Activated CD4-positive, alpha-beta T cell treated with anti-CD3 and anti-CD28 coated beads, Interleukin-2, Interleukin-4, amounts not matched to agents 100 ng/mL and 50 ng/mL, durations not matched to agents 16 hours and 8 hours (primary cell): ENCODE measurements at places on chromosomes 11 and 22.

DNA sequence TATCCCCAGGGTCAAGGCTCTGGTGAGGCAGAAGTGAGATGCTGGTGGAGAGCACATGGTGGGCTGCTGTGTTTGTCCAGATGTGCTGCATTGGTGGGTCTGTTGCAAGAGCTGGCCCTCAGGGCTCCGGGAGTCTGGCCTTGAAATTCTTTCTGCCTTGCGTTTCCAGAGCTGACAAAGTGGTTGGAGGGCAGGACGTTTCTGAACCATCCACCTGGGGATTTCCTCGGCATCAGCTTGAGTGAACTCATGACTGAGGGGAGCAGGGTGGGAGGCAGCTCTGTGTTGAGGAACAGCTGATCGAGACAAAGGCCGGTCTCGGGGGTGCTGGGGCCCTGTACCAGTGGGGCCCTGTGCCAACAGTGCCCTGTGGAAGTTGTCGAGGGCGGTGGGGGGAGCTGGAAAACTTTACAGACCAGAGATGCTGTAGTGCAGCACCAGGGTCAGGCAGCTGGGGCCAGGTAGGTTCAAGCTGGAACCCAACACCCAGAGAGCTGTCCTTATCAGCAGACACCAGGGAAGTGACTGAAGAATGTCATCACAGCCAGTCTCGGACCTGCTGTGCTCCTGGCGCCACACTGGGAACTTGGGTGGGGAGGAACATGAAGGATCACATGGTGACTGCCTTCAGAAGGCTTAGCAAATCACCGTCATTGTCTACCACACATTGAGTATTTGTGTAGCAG is 4.9 kb downstream of the TSKU start:
- DNase-seq: no peak

GRCh38 chr11:103871923-103872551 is 164.4 kb upstream of the DDI1 start:
- no peak for DNase-seq

DNA sequence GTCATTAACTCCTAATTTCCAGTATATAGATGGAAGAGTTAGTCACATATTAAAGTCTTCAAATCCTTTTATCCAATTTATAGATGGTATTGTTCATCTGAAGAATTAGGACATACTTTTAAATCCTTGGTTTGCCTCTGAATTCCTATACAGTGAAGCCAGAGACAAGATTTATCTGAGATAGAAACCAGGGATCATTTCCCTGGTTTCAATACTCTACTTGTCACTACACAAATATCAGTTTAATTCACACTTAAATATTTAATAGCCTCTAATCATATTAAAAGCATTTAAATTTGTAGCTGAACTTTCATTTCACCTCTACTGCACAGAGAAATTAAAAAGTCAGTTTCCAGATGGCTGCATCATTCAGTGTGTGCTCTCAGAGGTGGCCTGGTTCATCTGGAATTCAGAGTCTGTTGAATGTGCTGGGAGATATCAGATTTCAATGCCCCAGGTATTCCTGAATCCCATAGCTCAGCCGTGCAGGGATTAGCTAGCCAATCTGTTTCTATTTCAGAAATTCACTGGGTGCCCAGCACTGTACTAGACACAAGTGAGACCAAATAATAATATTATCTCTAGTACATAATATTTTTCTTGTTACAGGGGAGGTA is 344.3 kb downstream of the AASDHPPT start:
- no peak for DNase-seq

DNA sequence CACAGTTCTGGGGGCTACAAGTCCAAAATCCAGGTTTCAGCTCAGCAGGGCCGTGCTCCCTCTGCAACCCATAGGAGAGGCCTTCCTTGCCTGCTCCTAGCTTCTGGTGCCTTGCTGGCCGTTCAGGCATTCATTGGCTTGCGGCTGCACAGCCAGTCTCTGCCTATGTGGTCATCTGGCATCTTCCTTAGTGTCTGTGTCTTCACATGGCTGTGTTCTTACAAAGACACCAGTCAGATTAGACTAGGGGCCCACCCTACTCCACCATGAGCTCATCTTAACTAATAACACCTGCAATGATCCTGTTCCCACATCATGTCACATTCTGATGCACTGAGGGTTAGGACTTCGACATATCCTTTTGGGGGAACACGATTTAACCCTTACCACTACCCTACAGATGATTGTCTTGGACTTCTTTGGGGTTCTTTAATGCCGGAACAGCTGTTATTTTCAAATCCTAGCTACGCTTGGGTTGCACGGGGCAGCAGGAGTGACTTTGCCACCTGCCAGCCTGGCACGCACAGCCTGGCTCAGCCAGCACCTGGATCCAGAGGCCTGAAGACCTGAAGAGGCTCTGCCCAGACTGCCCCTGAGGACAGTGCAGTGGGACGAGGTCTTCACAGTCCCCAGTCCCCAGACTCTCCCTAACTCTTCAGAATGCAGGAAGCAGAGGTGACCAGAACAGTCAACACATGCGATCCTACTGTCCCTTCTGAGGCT is 7.7 kb upstream of the NEAT1 start:
- DNase-seq: no peak

- DNase-seq: peak; percentile 60
Observed at GRCh38 chr22:43884600-43885318, 7.1 kb downstream of the PNPLA5 start.

GRCh38 chr22:25950111-25950510 is 208.1 kb downstream of the MYO18B start:
- DNase-seq: no peak

- DNase-seq: no peak
Observed at GRCh38 chr22:43241138-43241597, 54.2 kb upstream of the TTLL12 start.

DNA sequence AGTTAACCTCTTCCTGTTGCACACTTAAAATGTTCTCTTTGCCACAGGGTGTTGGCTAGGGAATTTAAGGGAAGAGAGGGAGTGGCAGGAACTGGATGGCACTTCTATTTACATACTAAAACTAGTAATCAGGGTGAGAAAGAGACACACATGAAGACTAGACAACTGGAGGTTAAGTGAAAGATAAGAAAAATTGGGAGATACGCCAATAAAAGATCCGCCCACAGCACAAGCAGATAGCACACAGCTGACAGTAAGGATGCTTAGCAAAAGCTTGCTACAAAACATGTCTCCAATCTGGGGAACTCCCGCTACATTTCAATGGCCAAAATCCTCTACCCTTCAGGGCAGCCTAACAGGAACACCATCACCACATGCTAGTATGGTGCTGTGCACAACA is 12.8 kb downstream of the CPSF7 start:
- DNase-seq: no peak

- no peak for DNase-seq
Observed at GRCh38 chr11:134636071-134636470, 224.0 kb upstream of the B3GAT1 start.

DNA sequence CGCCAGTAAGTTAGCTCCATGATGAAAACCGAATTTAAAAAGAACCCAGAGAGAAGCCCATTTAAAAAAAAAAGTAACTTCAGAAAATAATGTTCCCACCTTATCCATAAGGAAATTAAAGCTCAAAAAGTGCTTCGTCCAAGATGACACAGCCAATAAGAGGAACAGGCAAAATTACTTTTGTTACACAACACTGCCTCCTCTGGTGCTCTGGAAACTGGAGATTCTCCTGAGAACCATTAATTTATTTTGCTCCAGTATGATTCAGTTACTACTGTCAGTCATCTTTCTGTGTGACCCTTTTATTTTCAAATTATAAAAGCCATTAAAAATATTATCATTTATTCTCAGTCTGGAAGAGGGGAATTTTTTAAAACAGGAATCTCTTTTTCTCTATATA is 2.0 kb downstream of the IFT27 start:
- no peak for DNase-seq

GRCh38 chr22:30185129-30185528 is 61.4 kb downstream of the LIF start:
- peak; percentile 81 for DNase-seq

GRCh38 chr22:21623648-21623970 is 6.2 kb downstream of the YDJC start:
- DNase-seq: no peak

GRCh38 chr11:46674463-46675287 is 25.7 kb downstream of the ARHGAP1 start:
- DNase-seq: no peak

DNA sequence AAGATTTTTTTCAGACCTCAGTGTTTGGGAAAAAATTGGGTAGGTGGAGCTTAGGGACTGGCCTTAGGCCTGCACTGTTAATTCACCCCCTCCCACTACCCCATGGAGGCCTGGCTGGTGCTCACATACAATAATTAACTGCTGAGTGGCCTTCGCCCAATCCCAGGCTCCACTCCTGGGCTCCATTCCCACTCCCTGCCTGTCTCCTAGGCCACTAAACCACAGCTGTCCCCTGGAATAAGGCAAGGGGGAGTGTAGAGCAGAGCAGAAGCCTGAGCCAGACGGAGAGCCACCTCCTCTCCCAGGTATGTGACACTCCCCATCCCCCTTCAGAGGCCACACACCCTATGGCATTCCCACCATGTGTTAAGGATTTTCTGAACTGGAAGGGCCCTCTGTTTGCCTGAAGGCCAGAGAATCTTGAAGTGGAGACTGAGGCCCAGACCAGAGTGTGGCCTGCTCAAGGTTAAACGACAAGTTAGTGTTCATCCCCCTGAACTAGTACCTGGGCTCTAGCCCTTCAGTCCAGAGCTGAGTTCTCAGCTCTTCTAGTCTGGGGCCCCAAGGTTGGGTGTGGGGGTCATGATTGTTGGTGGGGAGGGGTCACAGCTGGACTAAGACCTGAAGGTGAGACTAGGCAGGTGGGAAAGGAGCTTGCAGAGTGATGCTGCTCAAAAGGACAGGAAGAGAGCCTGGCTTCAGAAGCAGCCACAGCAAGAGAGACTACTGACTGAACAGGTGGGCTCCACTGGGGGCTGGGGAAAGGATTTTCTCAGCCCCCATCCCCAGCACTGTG is 2.3 kb upstream of the FOLR1 start:
- DNase-seq: no peak

DNA sequence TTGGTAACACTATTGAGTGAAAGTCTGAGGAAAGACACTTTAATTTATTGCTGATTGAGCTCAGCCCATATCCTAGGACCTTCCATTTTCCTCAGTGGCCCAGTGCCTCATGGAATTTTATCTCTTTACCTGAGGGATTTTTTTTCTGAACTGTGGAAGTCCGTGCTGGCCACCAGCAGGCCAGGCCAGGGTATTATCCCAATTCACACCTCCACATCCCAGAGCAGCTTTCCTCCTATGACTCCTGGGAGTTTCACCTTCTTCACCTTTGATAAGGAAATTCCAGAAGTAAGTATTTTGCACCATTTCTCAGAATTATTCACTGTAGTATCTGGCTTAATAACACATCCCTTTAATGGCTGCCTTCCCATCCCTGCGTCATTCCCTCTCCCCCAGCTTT is 13.0 kb upstream of the RRAS2 start:
- DNase-seq: no peak
